ENCODE measurements at places on chromosomes 16 and 17.

DNA sequence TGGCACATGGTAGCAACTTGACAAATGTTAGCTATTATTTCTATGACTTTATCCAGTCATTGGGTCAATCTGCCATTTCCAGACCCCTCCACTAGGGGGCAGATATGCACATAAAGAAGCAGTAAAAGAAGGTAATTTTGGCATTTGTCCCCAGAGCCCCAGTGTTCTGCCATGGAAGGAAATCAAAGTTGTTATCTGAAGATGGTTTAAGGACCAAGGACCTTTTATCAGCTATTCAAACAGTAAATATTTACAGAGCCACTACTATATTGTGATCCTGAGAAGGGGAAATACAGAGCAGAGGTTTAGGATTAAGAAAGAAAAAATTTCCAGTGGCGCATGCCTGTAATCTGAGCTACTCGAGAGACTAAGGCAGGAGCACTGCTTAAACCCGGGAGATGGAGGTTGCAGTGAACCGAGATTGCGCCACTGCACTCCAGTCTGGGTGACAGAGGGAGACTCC lies 20.0 kb downstream of the TRAF4 start:
- DNase-seq = peak; percentile 74

DNA sequence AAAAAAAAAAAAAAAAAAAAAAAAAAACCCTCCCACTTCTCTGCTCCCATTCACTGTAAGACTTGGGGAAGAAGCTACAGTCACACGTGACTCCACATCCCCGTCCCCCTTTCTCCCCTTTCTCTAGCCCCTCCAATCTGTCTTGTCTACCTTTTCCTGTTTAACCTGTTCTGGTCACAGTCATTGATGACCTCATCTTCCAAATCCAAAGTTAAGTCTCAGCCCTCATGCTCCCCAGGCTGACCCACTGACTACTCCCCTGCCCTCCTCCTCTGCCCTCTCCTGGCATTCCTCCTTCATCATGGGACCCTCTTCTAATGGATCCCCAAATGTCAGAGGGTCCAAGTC lies 1.6 kb upstream of the CDH5 start:
- DNase-seq = no peak

DNA sequence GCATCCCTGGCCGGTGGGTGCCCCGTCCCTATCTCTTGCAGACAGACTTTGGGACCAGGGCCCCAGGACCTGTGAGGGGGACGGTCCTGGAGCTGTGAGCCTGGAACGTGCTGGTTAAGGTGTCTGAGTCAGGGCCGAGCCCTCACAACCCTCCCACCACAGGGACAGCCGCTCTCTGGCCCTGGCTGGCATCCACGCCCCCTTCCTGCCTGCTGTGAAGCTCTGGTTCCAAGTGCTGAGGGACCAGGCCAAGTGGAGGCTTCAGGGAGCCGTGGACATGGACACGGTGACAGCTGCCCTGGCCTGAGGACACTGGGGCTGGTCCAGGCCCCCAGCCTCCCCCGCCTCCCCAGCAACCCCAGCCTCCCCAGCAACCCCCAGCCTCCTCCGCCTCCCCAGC lies 6.6 kb downstream of the TSR3 start:
- DNase-seq = no peak

GRCh38 chr17:65398040-65398787 lies 163.2 kb downstream of the AXIN2 start:
- DNase-seq = no peak

DNA sequence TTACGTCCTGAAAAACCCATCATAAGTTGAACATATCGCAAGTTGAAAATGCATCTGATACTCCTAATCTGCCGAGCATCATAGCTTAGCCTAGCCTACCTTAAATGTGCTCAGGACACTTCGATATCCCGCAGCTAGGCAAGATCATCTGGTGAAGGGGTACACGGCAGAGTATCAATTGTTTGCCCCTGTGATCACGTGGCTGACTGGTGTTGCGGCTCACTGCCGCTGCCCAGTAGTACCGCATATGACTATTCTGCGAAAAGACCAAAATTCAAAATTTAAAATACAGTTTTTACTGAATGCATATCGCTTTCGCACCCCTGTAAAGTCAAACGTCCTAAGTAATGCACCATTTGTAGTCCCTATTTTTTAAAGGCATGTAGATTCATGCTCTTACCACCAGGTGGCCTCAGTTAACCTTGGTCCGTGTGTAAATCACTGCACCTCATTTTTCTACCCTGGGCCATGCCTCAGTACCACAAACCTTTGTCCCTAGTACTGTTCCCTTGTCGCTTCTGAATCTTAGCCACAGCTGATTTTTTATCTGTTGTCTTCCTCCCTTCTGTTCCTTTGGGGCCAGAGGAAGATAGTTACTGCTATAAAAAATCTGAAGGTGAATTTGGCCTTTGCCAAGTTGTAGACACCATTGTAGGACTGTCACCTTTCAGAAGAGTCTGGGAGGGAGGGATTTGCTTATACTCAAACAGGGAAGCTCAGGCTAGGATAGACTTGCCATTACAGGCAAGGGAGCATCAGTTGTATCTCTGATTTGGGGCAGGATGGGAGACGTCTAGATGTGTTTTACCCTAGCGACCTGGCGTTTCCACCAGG lies 34.4 kb downstream of the WWP2 start:
- peak; percentile 4 for DNase-seq

GRCh38 chr16:27238016-27238587 lies 30.5 kb downstream of the NSMCE1 start:
- peak; percentile 90 for DNase-seq
